NCI-H2081 treated with DMSO at 0.1 percent for 48 hours (cell line): ENCODE measurements at places on chromosomes 12 and 14.
A peak's percentile ranks its signal among the peaks of the same experiment; 100 is the strongest.

DNA sequence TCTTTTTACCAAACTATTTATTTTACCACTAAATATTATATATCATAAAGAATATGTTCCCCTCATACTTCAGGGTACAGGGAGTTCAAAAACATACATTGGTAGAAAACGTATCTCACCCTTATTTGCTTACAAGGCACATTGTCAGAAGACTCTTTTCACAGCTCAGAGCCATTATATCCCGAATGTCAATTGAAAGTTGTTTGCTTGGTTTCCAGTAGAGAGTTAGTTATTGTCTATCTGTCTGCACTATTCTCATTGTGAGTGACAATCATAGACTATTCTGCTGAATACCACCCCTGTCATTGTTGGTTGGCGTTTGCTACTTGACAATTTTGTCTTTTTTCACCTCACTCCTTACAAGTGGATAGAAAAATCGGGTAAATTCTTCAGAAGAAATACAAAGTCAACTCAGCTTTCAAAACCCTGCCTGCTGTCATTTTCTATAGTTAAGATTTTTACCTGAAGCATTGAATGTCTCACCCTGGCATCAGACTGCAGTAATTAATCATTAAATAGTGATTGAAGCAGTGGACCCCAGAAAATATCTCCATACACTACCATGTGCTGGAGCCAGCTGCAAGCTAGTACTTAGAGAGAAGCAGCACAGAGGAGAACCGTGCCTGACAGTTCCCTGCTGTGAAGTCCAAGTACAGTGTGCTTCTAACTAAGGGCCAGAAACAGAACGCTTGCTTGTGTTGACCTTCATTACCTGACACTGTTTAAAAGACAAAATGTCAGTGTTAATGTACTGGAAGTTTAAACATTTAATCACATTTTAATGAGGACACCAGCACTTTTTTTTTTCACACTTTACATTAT lies 510.6 kb downstream of the RERGL start:
- peak; percentile 54 for DNase-seq

GRCh38 chr12:52059582-52060497 lies 8.6 kb downstream of the NR4A1 start:
- peak; percentile 38 for DNase-seq

- no peak for DNase-seq
These were observed 255.8 kb upstream of the CRY1 start for GRCh38 chr12:107349008-107349747.

- peak; percentile 50 for DNase-seq
These were observed at the start of gene DPY19L2 for GRCh38 chr12:63668028-63668799. DPY19L2 (minus strand) TSS chr12:63668493; CDS start chr12:63668393, 100 bp downstream.

DNA sequence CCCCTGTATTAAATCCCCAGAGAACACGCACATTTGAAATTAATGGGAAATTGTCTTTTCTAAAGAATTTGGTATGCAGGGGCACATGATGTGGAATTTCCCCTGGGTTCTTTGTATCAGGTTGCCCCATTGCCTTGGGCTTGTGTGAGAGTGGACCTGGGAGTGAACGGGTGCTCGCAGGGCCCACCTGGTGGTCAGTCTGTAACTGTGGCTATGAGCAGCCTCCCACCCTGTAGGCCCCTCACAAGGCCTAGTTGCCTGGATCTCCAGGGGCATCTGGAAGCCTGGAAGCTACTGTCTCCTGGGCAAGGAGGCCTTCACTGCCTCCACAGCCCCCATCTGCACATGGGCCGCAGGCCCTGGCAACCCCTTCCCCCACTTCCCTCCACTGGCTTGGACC lies 96.7 kb downstream of the SLC25A47 start:
- DNase-seq, result no peak

DNA sequence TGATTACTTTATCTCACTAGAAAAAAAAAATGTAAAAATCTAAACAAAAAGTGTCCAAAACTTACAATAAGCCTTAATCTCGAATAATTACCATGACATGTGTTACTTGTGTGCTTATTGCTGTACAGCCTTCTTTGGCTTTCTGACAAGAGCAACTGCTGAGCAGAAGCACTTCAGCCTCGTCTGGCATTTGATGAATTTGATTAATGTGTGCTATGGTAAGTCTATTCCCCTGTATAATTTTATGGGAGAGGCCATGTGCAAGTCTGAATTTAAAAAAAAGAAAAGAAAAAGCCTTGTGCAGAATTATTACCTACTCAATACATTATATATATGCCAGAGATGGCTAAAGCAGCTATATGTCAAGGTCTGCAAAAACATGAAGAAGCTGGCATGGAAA lies 113.9 kb downstream of the AEBP2 start:
- no peak for DNase-seq

- DNase-seq, result no peak
These were observed 14.9 kb downstream of the ASPG start for GRCh38 chr14:104100171-104101085.

GRCh38 chr12:128916425-128916824 lies 63.1 kb downstream of the GLT1D1 start:
- no peak for DNase-seq

DNA sequence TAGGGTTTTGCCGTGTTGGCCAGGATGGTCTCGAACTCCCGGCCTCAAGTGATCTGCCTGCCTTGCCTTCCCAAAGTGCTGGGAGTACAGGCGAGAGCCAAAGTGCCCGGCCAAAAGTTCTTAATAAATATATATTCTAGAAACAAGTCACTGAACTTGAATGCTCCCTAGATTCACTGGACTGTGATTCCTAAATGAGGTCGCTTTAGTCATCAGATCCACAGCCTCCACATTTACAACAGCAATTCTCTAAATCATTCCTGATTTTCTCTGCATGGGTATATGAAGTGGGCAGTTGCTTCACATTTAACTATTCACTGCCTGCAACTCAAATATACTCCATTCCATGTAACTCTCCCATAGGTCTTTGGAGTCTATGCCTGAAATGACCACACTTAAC lies 813.0 kb downstream of the GALC start:
- no peak for DNase-seq

GRCh38 chr12:99983456-99984258 lies 1.1 kb downstream of the ANKS1B start:
- no peak for DNase-seq

- no peak for DNase-seq
These were observed 48.5 kb downstream of the TTC8 start for GRCh38 chr14:88872976-88873375.

GRCh38 chr14:79331830-79332229 lies 879.5 kb downstream of the DIO2 start:
- DNase-seq, result no peak

GRCh38 chr14:72387726-72388125 lies 455.5 kb downstream of the RGS6 start:
- no peak for DNase-seq

DNA sequence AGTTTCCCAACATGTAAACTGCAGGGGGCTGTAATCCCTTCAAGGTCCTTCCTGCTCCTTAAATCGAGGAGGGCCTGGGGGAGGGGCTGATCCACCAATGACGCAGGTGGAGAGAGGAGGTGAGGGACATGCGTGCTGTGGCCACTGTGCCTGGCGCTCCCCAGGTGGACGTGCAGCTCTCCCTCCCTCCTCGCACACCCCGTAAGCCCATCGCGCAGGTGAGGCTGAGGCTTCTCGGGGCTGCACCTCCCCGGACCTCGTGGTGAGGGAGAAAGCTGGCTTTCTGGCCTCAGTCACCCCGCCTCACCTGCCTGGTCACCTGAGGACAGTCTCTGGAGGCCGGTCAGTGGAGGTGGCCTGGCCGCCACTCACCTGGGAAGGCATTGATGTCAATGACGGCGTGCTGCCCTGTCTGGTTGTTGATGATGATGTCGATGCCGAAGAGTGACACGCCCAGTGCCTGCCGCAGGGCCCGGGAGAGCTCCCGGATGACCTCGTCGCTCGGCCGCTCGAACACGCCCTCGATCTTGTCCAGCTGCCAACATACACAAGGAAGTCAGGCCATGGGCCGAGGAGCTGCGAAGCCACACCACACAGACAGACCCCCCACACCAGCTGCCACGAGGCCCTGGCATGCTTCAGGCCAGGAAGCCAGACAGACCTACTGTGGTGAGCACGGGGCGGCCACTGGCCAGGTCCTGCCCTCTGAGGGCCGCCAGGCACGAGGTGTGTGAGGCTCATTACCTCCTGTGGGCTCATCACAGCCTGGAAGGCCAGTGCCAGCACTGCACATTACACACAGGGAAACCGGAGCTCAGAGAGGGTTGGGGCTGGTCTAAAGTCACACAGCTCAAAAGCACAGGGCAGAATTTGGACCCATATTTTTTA lies 23.3 kb downstream of the CHGA start:
- no peak for DNase-seq

- no peak for DNase-seq
These were observed 1020.6 kb downstream of the SLC16A7 start for GRCh38 chr12:60616400-60616799.

DNA sequence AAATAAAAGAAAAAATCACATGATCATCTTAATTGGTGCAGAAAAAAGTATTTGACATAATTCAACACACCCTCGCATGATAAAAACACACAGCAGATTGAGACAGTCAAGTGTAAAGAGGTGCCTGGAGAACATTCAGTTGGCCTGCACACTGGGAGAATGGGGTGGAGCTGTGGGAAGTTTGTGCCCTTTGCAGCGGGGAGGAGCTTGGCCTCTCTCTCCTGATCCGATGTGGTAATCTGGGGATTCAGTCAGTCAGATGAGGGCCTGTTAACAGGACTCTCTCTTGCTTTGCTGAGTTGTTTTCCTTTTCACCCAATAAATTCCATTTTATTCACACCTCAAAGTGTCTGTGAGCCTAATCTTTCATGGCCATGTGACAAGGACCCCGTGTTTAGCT lies 5.9 kb downstream of the SERPINA6 start:
- no peak for DNase-seq

DNA sequence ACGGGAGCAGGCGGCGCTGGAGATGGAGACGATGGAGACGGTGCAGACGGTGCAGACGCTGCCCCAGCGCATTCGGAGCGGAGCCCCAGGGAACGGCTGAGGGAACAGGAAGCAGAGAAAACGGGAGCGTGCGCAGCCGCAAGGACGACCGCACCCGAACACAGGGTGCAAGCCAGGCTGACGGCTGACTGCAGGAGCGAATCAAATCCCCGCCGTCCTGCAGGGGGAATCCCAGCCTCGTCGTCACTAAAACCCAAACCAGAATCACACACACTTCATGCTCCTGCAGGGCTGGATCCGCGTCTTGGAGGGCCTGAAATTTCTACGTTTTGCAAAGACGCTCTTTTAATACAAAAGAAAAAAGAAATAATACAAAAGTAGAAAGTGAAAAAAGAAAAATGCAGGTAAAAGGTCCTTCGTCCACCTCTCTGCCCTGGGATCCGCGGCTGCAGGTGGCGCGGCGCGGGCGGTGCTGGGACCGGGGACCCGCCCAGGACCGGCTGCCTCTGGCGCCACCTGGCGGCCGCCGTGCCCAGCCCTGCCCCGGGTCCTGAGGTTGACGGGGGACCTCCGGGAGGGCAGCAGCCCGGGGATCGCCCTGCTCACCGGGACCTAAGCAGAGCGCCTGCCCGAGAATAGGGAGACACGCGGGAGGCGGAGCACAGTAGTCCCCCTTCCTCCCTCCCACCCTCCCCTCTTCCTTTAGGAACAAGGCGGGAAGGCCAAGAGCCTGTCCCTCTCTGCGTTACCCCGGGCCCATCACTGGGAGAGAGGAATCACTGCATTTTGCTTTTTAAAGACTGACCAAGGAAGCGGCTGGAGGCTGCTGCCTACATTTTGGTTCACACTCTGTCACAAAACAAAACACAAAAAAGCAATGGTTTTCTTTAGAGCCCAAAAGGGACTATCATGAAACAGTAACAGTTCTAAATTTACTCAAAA lies 20.1 kb downstream of the STX2 start:
- no peak for DNase-seq

- DNase-seq, result no peak
These were observed 114.7 kb downstream of the NTF3 start for GRCh38 chr12:5546616-5547015.

GRCh38 chr12:87866578-87867292 lies 162.5 kb downstream of the C12orf50 start:
- DNase-seq, result no peak

DNA sequence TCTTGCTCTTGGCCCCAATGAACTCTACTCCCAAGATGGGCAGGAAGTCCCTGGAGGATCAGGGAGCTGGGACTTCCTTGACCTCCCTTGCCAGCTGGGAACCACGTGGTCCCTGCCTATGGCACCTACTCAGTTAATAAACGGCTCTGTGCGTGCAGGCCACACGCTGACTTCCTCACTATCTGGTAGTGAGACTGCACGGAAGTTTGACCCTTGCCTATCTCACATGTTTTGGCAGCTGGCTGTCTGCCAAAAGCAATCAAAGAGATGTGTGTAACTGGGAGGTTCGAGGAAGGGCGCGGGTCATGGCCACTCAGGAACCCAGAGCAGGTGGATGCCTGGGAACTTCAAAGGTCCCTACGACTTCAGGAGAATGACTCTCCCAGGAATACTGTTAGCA lies 57.9 kb downstream of the RFLNA start:
- no peak for DNase-seq

DNA sequence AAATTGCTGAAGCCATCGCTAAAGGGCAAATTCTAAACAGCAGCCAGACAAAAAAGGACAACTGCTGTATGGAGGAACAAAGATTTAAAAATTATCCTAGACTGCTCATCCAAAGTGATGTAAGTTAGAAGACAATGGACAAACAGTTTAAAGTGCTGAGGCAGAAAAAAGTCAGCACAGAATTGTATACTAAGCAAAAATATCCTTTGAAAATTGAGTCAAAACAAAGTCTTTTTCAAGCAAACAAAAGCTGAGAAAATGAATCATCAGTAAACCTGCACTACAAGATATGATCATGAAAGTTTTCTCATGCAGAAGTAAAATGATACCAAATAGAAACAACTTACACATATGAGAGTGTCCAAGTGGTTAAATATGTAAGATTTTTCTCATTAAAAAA lies 43.6 kb downstream of the EML5 start:
- DNase-seq, result no peak

- no peak for DNase-seq
These were observed 2.2 kb downstream of the AMN1 start for GRCh38 chr12:31726575-31726974.

- DNase-seq, result no peak
These were observed 110.1 kb upstream of the LRIG3 start for GRCh38 chr12:59030415-59030814.

DNA sequence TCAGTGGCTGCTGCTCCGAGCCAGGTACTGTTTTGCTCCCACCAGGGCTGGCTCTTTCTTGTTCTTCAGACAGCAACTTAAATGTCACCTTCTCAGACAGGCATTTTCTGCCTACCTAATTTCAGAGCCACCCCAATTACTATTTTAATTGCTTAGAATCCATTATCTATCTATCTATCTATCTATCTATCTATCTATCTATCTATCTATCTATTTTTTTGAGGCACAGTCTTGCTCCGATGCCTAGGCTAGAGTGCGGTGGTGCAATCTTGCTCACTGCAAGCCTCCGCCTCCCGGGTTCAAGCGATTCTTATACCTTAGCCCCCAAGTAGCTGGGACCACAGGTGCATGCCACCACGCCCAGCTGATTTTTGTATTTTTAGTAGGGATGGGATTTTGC lies 58.5 kb downstream of the SPPL3 start:
- no peak for DNase-seq

DNA sequence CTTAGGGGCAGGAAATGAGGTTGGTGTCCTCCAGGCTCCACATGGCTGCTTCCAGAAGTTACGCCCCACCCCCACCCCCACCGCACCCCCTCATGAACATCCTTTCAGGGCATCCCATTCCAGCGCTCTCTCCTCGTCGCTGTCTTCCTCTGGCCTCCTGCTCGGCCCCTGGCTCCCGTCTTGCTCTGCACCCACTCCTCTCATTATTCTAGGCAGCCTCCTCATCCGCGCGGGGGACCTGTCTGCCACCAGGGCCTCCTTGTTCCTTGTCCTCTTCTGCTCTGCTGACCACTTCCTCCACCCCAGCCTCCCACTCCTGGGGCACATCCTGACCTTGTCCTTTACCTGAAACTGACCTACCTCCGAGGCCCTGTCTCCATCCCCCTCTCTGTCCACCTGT lies 29.8 kb upstream of the PLEKHG6 start:
- DNase-seq, result no peak
